ENCODE measurements at places on chromosomes 3 and 15.

DNA sequence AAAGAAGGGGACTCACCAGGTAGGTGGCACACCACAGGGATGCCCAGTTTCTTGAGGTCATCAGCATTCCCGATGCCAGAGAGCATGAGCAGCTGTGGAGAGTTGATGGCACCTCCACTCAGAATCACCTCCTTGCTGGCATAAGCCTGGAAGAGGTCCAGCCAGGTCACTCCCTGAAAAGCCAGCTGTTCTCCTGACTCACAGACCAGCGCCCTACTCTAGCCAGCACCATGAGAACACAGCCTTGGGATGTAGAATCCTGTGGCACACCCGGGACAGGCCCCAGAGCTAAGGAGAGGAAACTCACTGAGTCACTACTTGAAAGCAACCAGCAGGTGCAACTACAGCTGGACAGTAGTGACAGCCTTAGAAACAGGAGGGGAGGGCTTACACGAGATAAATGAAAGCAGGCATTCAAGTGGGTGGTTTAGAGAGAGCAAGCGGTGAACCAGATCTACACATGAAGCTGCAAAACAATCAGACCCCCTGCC lies 24.5 kb downstream of the CHDH start:
- DNase-seq, result no peak

GRCh38 chr3:42668793-42669217 lies 15.3 kb downstream of the ZBTB47 start:
- no peak for DNase-seq

GRCh38 chr3:113660896-113661295 lies 35.5 kb downstream of the USF3 start:
- no peak for DNase-seq

DNA sequence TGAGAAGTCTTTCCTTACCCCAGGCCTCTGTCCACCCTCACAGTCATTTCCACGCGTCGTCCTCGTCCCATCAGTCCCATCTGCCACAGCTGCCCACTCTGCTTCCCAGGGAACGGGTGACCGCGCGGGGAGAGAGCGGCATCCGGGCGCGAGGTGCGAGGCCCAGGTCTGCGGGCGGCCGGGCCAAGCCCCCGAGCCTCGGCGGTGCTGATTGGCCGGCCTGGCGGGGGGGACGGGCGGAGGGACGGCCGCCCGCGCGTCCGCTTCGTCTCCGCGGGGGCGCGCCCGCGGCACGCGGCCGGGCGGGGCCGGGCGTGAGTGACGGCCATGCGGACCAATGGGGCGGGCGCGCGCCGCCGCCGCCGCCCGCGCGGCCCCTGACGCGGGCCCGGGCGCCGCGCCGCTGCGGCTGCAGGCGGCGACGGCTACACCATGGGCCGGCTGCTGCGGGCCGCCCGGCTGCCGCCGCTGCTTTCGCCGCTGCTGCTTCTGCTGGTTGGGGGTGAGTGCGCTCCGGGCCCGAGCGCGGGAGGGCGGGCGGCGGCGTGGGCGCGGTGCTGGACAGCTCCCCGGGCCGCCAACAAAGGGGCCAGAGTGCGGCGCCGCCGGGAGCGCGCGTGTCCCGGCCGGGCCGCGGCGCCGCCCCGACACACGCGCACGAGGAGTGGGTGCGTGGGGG lies at the start of gene PODXL2:
Gene PODXL2 (plus strand): TSS at position 398 of the 679 bp plus-strand sequence. CDS start 35 bp downstream, at position 433.
- no peak for DNase-seq

DNA sequence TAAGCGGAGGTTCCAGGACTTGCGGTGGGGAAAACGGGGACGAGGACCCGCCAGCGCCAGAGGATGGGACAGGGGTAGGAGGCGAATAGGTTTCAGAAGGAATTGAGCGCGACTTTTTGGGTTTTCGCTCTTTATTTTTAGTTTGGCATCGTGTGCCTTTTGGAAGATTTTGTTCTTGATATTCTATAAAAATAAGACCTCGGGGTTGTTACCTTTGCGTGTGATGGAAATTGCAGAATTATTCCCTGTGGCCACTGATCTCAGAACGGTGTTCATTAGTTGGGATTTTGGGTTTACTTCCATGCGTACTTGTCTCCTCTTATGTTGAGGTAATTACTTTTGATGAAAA lies 453 bp upstream of the CCDC14 start:
- no peak for DNase-seq

GRCh38 chr15:47186075-47186474 lies 531.2 kb upstream of the SEMA6D start:
- DNase-seq, result no peak

- DNase-seq, result no peak
Observed at GRCh38 chr15:74967670-74968069, 11.1 kb upstream of the RPP25 start.

GRCh38 chr3:48466386-48467109 lies 20.0 kb downstream of the ATRIP start:
- DNase-seq, result no peak

DNA sequence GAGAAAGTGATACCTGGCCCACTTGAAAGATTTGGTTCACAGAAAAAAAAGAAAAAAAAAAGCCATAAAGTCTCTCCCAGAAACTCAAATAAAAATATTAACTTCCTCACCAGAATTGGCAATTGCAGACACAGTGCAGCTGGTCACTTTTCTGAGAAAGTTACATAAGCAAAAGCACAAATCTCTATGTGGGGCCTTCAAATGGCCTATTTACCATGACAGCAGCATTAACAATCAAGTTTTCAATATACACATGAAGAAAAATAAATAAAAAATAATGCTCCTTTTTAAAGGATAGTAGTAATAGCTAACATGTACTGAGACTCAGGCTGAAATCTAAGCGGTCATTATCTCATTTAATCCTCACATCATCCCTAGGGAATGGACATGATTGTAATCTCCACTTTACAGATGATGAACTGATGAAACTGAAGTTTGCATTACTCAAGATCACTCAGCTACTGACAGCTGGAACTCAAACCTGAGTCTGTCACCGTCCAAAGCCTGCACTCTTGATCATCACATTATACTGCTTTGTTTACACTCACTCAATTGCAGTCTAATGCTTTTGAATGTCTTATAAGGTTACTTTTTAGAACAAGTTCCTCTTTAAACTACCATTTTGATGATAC lies 3.3 kb downstream of the NPTN start:
- no peak for DNase-seq

All from foreskin melanocyte (primary cell).